NCI-H1092 treated with DMSO at 0.1 percent for 48 hours (cell line): ENCODE measurements at places on chromosomes 16 and 17.

DNA sequence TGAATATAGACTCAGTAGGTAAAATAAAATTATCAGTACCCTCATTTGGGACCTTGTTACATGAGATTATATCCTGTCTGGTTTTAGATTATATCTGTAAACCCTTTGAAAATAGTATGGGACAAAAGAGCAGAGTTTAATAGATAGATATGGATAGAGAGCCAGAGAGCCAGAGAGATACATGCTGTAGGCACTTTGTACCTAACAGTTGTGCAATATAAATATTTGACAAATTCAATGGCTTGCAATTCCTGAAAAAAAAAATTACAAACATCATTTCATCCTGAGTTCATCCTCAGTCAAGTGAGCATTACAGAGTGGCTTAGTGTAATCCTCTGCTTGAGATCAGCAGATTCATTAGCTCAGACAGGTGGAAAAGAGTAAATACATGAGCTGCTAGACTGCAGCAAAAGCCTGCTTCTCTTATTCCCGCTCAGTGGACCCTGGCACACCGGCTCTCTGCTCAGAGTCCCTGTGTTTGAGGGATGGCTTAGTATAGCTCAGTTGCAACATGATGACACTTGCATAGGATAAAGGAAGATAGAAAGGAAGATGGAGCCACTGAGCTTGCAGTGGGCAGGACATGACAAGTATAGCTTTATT, 931.6 kb upstream of the GOT2 start:
- DNase-seq, result no peak

- no peak for DNase-seq
Observed at GRCh38 chr16:20510323-20510722, 59.0 kb downstream of the ACSM2A start.

DNA sequence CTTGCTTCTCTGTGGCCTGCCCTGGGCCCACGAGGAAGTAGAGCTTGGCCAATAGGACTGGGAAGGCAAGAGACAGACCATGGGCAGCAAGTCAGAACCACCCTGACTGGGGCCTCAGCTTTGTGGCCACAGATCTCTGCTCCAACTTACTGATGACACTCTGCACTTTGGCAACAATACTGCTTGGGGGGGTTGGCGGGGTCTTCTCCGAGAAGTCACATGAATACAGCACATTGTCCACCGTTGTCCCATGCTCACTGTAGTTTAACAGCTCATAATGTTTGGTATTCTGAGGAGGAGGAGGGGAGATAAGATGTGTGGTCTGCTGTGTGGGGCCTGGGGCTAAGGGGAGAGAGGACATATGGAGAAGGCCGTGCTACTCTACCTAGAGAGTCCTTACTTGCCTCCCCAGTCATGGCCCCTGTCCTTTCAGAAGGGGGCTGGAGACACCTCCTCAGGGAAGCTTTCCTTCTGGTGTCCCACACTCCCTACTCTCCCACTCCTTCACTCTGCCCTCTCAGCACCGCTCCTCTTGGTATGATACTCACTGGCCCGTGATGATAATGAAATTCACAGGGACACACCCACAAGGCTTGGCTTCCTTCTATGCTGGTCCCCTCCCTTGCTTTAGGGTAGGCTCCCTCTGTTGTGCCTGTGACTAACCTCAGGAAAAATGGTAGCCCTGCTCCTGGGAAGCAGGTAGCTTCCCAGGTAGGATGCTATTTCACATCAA, 4.0 kb upstream of the DHRS13 start:
- DNase-seq, result no peak

DNA sequence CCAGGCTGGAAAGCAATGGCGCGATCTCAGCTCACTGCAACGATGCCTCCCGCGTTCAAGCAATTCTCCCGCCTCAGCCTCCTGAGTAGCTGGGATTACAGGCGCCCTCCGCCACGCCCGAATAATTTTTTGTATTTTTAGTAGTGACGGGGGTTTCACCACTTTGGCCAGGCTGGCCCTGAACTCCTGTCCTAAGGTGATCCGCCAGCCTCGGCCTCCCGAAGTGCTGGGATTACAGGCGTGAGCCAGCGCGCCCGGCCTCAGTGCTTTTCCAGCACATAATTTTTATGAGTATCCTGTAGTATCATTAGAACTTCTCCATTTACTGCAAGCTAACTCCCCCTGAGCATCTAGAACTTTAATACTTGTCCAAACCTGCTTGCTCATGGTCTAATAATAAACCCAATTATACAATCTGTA, 1.8 kb downstream of the UBE2G1 start:
- no peak for DNase-seq

GRCh38 chr16:27195941-27196595, 7.3 kb upstream of the KDM8 start:
- no peak for DNase-seq
